Cardiac fibroblast (primary cell): ENCODE measurements at places on chromosomes 13 and 19.

DNA sequence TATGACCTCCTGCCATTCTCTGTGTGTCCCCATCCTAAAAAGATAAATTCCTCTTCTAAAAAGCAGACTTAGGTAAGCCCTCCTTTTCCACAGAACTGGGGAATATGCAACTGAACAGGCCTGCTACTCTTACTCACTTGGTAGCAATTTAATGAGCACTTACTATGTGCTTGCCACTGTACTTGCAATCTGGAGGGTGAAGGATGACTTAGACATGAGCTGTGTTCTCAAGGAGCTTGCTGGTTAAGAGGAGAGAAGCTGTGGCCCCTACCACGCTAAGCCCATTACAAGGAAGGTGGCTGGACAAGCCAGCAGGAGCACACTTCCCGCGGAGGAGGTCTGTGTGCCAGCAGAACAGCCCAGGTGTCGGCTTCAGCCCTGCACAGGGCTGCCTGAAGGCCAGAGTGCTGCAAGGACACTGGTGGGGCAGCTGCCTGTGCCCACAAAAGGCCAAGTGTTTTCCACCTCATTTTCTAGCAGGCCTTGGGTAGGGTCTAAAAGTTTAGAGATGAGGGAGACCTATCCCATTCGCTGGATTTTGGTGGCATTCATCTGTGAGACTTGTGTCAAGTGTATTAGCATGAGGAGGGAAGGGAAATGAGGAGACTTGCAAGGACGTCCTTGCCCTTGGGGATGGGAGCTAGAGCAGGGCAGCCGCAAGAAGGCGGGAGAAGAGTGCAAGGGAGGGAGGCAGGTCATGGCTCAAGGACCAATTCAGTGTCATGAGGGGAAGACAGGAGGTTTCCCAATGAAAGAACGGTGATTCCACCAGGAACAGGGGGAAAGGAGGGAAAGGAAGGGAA, 52.0 kb downstream of the COL4A1 start:
- DNase-seq = no peak

DNA sequence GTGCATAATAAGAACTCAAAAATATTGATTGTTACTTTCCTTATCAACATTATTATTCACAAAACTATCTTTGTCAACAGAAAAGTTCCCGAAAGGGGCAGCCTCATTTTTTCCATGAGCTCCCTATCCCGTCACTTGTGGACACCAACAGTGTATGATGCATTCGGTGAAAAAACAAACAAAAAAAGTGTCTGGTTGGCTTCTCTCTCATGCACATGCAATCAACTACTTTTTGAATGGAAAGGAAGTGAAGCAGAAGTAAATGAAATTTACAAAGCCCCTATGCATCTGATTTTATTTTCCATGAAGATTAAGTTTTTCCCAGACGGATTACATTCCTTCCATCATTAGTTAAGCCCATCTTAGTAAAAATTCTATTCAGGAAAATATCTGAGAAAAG, 526.9 kb downstream of the RFC3 start:
- no peak for DNase-seq

- peak; percentile 69 for DNase-seq
Observed at GRCh38 chr19:44640518-44640917, 3.2 kb upstream of the PVR start.

DNA sequence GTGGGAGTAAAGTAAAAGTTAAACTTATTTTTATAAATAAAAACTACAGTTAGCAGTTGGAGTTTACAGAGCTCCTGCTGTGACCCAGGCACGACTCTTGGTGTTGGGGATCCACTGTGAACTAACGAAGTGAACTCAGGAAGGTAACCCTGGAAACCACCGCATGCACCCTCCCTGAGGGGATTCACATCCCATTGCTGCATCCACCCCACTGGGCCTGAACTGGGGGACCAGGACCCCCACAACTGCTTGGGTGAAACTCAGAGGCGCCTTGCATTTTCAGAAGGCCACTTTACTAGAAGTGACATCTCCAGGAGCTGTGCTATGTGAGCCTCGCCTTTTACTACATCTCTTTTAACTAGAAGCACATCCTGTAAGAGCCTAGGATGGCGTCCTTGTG, 166.4 kb downstream of the TEX29 start:
- no peak for DNase-seq

GRCh38 chr13:107730813-107731212, 484.5 kb downstream of the LIG4 start:
- DNase-seq = peak; percentile 8

- peak; percentile 85 for DNase-seq
Observed at GRCh38 chr19:50728084-50728737, 5.0 kb downstream of the CLEC11A start.

GRCh38 chr19:2062770-2063169, 11.7 kb upstream of the MKNK2 start:
- DNase-seq = no peak

DNA sequence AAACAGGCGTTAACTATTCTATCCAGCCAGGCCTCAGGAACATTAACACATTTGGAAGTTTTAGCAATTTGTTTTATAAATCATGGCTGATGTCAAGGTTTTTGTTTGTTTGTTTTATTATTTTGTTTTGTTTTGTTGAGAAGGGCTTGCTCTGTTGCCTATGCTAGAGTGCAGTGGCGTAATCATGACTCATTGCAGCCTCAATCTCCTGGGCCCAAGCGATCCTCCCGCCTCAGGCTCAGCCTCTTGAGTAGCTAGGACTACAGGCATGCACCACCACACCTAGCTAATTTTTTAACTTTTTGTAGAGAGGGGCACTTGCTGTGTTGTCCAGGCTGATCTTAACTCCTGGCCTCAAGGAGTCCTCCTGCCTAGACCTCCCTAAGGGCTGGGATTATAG, 28.3 kb downstream of the NUP58 start:
- peak; percentile 39 for DNase-seq

DNA sequence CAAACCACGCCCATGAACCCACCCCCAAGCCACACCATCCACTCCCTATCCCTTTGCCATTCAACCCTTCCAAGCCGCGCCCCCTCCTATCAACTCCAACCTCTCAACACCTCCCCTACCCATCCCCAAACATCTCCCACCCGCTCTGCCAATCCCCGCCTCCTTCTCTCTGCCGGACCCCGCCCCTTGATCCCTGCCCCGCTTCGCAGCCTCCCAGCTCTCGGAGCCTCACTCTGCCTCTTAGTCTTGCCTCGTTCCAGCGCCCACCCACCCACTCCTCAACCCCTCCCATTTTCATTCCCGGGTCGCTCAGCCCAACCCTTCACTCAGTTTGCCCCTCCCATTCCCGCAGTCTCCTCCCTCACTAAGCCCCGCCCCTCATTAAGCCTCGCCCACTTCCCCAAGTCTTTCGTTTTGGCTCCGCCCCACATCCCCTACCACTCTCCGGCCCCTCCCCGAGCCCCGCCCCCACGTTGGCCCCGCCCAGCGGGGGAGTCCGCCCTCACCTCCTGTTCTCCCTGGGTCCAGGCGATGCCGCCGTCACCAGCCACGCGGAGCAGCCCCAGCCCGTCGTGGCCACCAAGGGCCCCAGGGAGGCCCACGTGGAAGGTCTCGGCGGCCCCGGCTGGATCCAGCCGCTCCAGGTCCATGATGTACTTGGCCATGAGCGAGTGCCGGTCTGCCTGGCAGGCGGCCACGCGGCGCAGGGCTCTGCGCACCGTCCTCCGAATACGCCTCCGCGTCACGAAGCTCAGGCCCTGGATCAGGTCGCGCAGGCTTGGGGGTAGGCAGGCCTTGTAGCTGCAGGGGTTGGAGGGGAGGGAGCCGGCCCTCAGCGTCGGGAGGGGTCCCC, 5.7 kb downstream of the JAK3 start:
- DNase-seq = peak; percentile 86

DNA sequence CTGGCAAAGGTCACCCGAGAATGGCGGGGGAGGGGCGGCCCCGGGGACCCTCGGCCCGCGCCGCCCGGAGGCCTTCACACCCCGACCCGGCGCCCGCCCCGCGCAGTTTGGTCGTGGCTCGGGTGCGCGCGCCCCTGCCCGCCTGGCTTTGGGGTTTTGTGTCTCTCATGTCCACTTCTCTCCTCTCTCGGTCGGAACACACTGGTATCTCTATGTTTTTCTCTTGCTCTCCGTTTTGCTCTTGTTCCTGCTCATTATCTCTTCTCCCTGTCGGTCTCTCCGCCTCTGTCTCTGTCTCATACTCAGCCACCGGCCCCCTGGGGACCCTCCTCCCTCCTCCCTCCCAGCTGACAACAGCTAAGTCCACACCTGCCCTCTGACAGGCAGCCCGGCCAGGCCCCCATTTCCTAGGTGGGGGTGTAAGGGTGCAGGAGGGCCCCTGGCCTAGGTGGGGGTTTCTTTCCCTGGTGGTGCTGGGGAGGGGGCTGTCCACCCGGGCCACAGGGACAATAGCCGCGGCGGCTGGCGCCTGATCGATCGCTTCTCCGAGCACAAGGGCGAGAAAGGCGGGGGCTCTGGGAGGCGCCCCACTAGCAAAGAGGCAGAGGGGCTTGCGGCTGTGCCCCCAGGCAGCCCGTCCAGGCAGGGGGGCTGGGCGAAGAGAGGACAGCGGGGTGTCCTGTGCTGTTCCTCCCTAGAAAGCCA, 2.3 kb downstream of the ONECUT3 start:
- no peak for DNase-seq

DNA sequence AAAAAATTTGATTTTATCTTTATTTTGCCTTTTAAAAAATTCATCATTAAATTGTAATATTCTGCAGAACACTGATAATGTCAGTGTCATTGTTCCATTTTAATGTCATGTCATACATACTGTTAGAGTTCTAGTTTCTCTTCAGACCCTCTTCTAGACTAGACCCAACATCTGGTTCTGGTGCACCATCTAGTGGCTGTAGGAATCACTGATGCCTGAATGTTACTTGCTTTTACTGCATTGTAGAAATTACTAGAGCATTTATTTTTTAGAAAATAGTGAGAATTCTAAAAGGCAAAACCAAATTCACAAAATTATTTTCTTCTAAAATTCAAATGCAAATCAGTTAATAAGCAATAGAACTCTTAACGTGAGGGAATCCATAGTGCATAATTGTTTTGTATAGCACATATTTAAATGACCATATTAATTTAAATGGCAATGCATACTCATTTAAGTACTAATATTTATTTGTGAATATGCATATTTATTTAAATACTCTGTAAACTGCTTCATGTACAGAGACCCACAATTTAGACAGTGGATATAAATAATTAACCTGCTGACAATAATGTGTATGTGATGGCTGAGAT, 425.7 kb downstream of the KLF12 start:
- peak; percentile 84 for DNase-seq

DNA sequence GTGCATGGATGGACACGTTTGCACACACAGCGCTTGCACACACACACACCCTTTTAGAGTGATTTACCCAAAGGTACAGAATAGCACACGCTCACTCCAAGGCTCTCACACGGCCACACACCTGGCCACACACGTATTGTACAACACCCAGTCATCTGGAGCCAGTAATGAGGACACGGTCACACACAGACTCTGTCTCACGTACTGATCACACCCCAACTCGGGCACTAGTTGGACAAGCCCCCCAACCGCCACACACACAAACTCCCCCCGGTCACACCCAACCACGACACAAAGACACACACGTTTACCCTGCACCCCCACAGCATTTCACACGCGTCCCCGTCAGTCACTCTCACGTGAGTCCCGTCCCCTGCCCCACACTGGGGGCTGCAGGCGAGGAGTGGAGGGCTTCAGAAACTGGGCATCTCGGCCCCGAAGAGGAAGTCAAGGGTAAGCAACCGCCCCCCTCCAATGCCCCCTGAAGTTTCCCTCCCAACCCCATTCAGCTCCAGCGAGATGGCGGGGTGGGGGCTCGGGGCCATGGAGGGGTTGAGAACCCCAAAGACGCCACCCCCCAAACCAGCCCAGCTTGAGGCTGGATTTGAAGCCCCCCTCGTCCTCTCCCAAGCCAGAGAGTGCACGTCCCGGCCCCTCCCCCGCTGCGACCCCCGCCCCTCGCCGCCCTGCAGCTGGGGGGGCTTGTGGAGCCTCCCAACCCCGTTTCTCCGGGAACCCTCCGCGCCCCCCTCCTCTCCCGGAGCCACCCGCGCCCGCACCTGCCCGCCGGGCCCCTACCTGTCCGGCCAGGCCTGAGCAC, 599 bp downstream of the OLFM2 start:
- no peak for DNase-seq

DNA sequence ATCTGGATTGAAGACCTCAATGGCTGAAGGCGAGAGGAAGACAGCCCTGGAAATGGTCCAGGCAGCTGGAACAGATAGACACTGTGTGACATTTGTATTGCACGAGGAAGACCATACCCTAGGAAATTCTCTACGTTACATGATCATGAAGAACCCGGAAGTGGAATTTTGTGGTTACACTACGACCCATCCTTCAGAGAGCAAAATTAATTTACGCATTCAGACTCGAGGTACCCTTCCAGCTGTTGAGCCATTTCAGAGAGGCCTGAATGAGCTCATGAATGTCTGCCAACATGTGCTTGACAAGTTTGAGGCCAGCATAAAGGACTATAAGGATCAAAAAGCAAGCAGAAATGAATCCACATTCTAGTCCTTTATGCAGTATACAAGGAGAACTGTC, 1.2 kb downstream of the POLR1D start:
- no peak for DNase-seq

GRCh38 chr13:41060082-41060723, 1.1 kb upstream of the WBP4 start:
- DNase-seq = peak; percentile 92

DNA sequence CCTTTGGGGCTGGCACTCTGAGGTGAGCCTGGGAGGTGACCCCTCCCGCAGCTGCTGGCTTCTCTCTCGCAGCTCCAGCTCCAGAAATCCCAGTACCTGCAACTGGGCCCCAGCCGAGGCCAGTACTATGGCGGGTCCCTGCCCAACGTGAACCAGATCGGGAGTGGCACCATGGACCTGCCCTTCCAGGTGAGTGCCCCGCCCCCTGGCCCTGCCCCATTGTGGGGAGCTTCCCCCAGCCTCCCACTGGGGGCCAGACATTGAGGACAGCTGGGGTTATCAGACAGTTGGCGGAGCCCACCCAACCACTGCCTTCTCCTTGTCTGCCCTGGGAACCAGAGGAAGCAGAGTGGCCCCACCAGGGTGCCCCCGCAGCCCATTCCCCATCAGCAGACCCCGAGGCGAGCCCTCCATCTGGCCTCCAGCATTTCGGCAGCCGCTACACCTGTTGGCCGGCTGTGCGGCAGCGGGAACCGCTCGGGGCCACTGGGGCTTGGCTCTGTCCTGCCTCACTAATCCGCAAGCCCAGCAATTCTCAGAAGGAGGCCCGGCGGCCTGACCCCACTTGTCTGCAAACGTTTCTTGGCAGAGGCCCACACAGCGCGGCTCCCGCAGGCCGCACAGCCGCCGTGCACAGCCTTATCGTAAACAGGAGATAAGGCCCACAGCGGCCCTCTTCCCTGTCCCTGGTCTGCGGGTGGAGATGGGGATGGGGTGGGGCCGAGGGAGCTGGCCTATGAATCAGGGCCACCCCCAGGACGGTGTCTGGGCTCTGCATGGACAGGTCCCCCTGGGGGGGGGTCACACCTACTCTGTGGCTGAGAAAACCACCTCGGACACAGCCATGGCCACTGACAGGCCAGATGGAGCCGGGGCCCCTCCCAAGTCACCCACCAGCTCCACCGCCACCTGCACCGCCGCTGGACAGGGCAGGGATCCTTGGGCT, 48.0 kb downstream of the COMP start:
- DNase-seq = no peak

GRCh38 chr13:107563099-107563925, 652.0 kb downstream of the LIG4 start:
- peak; percentile 10 for DNase-seq
